ENCODE measurements at places on chromosomes 1 and 21.
A peak's percentile ranks its signal among the peaks of the same experiment; 100 is the strongest.

DNA sequence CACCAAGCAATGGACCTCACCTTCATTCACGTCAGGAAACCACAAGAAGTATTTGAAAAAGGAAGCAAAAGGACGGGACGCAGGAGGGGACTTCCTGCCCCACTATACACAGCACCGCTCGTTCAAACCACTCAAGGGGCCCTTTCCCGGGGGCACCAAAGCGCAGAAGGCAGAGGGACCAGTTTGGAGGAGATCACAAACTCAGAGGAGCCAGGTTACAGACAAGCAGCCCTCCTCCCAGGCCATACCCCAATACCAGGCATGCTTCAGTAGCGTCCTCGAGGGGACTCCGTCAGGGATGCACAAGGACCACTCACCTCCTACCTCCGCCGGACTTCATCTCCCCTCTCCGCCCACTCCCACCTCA, 685 bp downstream of the CRTC2 start:
- H3K27me3 ChIP-seq: no peaks in the 10 kb centered on the region
- peaks cover 22% of the 10 kb centered on the region for H3K36me3 ChIP-seq
- peak overlapping the region; percentile 75 for H3K4me3 ChIP-seq

GRCh38 chr21:19034041-19034440, 630.5 kb upstream of the TMPRSS15 start:
- no peak overlapping the region for H3K4me3 ChIP-seq
- no peaks in the 10 kb centered on the region for H3K36me3 ChIP-seq
- H3K27ac ChIP-seq: no peak overlapping the region
- no peaks in the 10 kb centered on the region for H3K4me1 ChIP-seq
- no peak for DNase-seq
- no peaks in the 10 kb centered on the region for H3K27me3 ChIP-seq

GRCh38 chr1:28112388-28113241, 24.2 kb upstream of the EYA3 start:
- H3K4me3 ChIP-seq: no peak overlapping the region
- H3K27ac ChIP-seq: no peak overlapping the region
- H3K36me3 ChIP-seq: no peaks in the 10 kb centered on the region
- no peaks in the 10 kb centered on the region for H3K27me3 ChIP-seq

DNA sequence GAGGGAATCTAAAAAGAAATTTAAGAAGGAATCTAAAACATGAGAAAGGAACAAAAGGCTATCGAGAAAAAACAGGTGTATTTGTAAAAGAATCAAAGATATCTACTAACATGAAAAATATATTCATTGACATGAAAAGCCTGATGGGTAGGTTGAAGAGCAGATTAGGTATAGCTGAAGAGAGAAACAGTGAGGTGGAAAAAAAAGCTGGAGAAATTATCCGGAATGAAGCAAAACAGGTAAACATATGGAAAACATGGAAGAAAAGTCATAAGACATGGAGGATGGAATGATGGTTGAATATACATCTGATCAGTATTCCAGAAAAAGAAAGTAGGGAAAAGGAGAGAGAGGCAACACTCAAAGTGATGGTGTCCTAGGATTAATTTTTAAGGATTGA, 9.6 kb downstream of the EVA1C start:
- H3K4me3 ChIP-seq: no peak overlapping the region
- no peaks in the 10 kb centered on the region for H3K4me1 ChIP-seq
- H3K36me3 ChIP-seq: peaks cover 5% of the 10 kb centered on the region
- H3K27me3 ChIP-seq: no peaks in the 10 kb centered on the region
- no peak overlapping the region for H3K27ac ChIP-seq

DNA sequence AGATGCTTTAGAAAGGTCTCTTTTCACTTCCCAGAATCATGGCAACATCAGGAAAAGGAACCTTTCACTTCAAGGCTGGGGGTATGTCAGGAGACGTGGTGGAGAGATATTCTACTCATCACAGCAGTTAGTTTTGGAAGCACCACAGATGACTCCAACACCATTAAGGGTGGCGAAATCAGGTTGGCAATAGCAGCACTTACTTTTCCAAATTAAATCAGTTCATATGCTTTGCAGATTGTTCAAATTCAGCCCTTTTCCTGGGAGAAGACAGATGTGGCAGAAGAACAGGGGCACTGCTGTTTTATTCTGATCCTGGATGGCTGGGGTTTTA, 79.0 kb downstream of the RUNX1 start:
- no peak overlapping the region for H3K27ac ChIP-seq
- H3K27me3 ChIP-seq: no peaks in the 10 kb centered on the region
- peaks cover 24% of the 10 kb centered on the region for H3K36me3 ChIP-seq
- no peak for DNase-seq

DNA sequence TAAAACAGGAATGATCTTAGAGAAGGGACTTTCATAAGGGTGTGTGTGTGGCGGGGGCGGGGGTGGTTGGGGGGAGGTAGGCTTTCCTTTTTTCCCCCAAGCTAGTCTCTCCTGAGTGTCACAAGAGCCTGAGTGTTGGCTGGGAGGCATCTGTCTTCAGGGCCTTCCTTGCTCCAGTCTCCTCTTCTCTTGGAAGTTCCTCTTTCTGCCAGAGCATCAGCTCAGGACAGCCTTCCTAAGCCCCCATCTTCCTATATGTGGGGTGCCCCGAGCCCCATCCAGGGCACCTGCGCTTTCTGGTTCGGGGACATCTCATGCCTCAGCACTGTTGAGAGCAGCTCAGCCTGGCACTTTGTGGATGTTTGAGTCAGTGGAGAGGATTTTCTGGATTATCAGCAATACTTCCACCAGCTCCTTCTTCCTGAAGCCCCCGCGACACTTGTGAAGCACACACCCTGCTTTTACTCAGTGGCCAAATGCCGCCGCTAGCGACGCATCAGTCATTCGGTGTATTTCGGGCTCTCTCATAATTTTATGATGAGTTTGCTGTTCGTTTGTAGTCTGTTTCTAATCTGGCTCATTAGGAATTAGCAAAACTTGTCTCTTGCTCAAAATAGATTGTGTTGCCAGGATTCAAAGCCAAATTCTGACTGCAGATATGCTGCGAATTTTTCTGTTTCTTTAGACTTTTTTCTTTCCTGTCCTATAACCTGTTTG, 61.7 kb downstream of the GALNT2 start:
- no peak overlapping the region for H3K27ac ChIP-seq
- H3K4me1 ChIP-seq: peaks cover 32% of the 10 kb centered on the region
- no peaks in the 10 kb centered on the region for H3K36me3 ChIP-seq
- no peak overlapping the region for H3K4me3 ChIP-seq
- DNase-seq: no peak

DNA sequence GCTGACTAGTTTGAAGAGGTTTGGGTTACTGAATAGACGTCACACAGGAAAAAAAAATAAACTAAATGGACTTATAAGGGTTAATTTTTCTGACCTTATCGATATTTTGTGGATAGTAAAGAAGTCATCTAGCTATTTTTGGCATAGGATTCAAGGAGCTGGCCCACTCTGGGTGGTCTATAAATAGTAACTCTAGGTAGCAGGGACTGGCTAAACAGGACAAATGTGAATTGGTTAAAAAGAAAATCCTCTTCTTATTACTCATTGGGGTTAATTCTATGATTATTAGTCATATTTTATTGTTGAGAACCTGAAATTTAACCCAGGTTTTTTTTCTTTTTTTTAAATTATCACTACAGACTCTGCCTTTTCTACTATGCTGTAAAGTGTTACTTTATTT, 61.7 kb downstream of the ATF6 start:
- no peak overlapping the region for H3K27ac ChIP-seq
- no peak for DNase-seq
- no peak overlapping the region for H3K4me3 ChIP-seq
- peaks cover 5% of the 10 kb centered on the region for H3K4me1 ChIP-seq
- H3K27me3 ChIP-seq: no peaks in the 10 kb centered on the region

DNA sequence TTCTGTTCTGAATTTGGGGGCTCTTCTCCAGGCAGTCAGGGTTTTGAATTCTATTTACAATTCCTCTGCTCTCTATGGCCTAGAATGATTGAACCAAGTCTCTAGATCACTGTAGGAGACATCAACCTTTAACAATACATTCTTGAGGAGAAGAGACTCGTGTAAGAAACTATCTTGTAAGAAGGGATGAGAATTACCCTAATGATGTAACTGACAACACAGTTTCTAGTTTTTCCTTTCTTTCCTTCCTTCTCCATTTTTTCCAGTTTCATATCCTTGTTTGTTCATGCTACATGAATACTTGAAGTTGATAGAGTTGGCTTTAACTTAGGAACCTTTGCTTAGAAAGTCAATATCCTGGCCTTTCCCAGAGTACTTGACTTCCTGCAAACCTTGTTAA, 1.3 kb upstream of the ATP1A1 start:
- no peaks in the 10 kb centered on the region for H3K36me3 ChIP-seq
- peaks cover 35% of the 10 kb centered on the region for H3K4me1 ChIP-seq
- H3K27ac ChIP-seq: no peak overlapping the region

DNA sequence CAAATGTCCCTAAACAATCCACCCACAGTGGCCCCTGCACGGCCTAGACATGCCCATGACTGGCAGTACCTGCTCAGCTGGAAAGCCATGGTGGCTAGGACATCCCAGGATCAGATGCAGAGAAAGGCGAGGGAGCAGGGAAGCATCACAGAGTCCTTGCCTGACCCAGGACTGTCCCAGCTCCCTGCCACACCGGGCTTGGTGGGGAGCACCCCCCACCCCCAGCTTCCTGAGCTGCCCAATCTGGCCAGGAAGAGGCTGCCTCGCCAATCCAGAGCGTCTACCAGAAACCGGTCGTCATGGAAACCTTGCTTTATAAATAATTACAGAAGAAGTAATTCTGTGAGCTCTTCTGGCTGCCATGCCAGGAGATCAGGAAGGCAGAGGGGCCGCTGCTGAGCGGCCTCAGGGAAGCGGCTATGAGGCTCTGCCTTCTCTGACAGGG, 34.8 kb downstream of the ACOT7 start:
- no peak for DNase-seq
- peak overlapping the region; percentile 58 for H3K27ac ChIP-seq
- H3K27me3 ChIP-seq: no peaks in the 10 kb centered on the region
- peaks cover 52% of the 10 kb centered on the region for H3K4me1 ChIP-seq

DNA sequence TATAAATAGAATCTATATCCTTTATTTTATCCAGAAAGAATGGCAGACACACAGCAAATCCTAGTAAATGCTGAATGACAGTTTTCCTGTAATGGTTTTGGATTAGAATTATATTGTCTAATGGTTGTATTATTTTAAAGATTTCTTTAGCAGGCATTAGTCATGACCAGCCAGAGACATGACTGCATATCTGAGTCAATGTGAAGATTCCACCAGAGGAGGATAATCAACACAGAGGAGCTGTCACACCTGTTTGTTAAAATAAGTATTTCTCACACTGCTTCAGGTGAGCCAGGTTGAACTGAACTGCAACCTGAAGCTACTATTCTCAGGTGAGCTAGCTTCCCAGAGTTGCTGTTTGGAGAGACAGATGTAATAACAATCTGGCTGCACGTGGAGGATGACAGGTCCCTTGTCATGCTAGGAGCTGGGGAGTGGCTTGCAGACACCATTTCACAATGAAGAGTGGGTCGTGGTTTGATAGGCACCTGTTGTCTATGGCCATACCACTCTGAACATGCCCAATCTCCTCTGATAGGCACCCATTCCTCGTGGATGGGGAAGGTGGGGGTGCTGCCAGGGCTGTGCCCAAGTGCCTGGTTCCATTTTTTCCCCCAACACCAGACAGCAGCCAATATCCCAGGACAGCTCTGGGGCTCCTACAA, 94.3 kb downstream of the KCNJ6 start:
- no peak overlapping the region for H3K4me3 ChIP-seq
- no peaks in the 10 kb centered on the region for H3K27me3 ChIP-seq
- no peak for DNase-seq
- H3K4me1 ChIP-seq: no peaks in the 10 kb centered on the region
- H3K36me3 ChIP-seq: no peaks in the 10 kb centered on the region

DNA sequence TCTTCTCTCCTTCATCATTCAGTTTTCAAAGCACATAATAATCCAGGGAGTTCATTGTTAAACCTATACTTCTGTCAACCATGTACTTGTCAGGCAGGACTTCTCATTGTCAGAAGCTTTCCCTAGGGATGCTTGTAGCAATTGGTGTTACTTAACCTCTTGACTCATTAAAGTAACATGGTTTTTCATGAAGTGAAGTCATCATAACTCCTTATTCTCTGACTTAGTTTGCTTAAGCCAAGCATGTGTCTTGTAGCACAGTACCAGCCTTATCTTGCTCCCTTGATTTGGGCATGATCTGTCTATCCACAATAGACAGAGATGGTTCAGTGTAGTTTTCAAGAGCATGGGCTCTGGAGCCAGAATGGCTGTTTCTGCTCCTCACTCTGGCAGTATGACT, 45.3 kb downstream of the LRIG2 start:
- no peak for DNase-seq
- H3K27ac ChIP-seq: no peak overlapping the region
- H3K36me3 ChIP-seq: peaks cover 74% of the 10 kb centered on the region
- no peaks in the 10 kb centered on the region for H3K4me1 ChIP-seq
- H3K4me3 ChIP-seq: no peak overlapping the region
- no peaks in the 10 kb centered on the region for H3K27me3 ChIP-seq

All from CD4-positive, alpha-beta T cell (primary cell).